ENCODE measurements at places on chromosomes 4 and X.
A peak's percentile ranks its signal among the peaks of the same experiment; 100 is the strongest.

GRCh38 chr4:176123710-176124407 lies 58.2 kb downstream of the WDR17 start:
- peak; percentile 1 for DNase-seq

DNA sequence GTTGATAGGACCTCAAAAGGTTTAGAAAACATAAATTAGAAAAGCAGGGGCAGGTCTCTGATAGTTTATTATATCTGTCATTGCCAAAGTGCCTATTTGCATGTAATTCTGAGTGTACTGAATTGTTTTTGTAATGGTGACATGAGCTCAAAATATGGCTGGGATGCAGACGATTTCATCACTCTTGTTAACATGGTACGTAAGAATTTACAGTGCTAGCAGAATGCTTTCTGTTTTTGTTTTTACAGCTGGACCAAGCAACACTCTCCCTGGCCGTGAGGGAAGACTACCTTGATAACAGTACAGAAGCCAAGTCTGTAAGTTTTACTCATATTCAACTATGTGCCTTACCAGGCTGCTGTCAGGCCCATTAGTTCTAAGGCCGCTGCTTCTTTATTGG lies 58.1 kb downstream of the PHEX start:
- peak; percentile 66 for DNase-seq

DNA sequence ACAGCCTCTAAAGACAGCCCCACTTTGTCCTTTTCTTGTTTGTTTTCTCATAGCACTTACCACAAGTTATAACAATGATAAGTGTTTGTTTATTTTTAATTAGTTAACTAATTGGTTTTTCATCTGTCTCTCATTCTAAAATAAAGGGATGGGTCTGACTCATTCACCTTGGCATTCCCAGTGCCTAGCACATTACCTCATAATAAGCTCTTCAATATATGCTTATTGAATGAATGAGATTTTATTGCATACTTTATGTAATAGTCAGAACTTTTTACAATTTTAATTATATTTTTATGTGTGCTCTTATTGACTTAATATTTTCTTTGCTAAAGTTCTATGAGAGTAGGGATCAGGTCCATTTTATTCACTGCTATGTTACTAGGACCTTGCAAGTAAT lies 22.8 kb upstream of the PRKG2 start:
- DNase-seq: no peak

GRCh38 chr4:71382125-71382899 lies 43.5 kb downstream of the SLC4A4 start:
- DNase-seq: no peak

- peak; percentile 3 for DNase-seq
Measured at GRCh38 chr4:70544279-70544868, 26.0 kb downstream of the AMTN start.

DNA sequence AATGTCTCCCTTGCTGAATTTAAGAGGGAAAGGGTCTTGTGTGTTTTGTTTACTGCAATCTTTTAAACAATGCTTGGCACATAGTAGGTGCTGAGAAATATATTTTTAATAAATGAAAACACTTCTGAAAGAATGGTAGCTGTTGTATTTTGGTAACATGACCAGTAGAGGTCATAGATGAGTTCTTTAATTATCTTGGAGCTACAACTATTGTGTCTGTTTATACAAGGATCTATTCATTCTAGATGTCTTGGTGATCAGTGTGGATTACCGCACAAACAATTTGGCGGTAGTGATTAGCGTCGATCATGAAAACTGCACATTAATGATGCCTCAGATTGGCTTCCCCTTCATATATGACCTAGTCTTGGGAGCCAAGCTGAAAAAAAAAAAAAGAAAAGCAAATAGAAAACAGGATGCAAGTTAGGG lies 21.4 kb upstream of the SCRG1 start:
- no peak for DNase-seq

DNA sequence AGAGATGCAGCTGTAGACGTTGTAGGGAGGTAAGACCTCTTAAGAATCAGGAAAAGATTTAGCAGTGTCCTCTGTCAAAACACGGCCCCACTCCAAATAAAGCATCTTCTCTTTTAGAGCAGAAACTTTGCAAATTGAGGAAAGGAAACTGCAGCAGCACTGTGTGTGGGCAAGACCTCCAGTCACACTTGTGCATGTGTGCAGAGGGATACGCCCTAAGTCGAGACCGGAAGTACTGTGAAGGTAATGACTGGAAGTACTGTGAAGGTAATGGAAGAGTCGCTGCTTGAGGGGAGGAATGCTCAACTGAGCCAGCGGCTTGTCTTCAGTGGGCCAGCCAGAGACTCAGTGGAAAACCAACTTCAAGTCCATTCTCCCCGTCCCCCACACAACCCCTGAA lies 46.5 kb downstream of the EGF start:
- DNase-seq: no peak

All from fibroblast of skin of abdomen (primary cell).